Coronary artery (tissue), 2 donors: ENCODE measurements at places on chromosomes 13 and 19.

- DNase-seq = no peak
Observed at GRCh38 chr19:49727217-49728030, 35.7 kb downstream of the TSKS start.

- no peak for DNase-seq
Observed at GRCh38 chr13:71252184-71252704, 614.8 kb downstream of the DACH1 start.

GRCh38 chr19:43743059-43743458 lies 11.7 kb downstream of the SMG9 start:
- no peak for DNase-seq

GRCh38 chr19:4732680-4733114 lies 9.1 kb upstream of the DPP9 start:
- DNase-seq = no peak

DNA sequence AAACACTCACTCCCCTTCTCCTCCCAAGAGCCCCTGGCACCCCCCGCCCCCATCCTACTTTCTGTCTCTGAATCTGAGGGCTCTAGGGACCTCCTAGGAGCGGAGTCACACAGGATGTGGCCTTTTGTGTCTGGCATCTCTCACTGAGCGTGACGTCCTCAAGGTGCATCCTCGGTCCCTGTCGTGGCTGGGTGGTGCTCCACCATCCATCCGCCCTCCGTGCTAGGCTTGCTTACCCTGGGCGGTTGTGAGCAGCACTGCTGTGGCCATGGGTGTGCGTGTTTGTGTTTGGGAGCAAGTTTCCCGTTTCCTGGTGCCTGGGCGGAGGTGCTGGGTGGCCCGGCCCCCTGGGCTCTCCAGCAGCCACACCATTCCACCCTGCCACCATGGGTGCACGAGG lies 12.2 kb downstream of the PLEKHJ1 start:
- no peak for DNase-seq

DNA sequence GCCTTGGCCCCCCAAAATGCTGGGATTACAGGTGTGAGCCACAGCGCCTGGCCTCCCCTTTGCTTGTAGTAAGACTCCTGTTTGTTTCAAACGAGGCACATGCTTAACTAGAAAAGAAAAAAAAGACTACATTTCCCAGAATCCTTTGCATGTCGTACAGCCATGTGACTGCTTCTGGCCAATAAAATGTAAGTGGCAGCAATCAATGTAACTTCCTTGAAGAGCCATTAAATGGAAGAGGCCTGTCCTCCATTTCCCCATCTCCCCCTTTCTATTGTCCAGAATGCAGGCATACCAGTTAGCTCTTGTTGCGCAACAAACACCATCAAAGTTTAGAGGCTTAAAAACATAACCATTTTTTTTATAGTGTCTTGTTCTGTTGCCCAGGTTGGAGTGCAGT lies 10.4 kb upstream of the GPR32 start:
- DNase-seq = no peak

GRCh38 chr19:52527956-52528351 lies 486 bp downstream of the ZNF808 start:
- DNase-seq = no peak

DNA sequence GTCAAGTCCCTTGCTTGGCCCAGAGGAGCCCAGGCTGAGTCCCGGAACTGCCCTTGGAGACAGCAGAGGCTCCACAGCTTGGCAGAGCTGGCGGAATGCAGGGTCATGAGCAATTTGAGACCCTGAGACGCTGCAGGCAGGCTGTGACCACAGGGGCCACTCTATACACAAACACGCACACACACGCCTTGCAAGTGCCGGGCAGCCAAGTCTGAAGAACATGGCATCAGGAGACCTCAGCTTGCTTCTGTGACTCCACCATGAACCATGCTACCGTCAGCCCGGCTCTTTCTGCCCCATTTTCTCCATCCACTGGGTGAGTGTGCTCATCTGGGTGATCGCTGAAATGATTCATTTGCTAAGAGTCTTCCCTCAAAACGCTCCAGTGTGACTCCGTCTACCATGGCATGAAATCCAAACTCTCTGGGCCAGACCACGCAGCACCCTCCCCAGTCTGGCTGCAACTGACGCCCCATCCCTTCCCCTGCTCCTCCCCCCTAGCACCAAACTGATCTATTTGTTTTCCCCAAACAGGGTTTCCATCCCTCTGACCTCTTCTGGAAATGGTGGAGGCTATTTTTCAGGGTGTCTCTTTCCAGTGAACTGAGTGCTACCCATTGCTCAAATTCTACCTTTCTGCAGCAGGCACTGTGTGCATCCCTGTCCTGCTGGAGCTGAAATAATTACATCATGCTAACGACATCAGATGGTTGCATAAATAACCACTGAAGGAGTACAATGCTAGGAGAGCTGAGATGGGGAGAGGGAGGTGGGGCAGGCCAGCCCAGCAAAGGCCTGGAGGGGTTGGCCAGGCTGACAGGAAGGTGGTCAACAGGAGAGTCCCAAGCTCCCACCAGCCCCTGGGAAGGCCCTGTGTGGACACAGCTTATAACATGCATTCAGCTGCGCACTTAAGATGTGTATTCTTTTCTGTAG lies 3.1 kb downstream of the CARS2 start:
- no peak for DNase-seq

GRCh38 chr13:30915691-30916541 lies 9.8 kb downstream of the MEDAG start:
- no peak for DNase-seq

DNA sequence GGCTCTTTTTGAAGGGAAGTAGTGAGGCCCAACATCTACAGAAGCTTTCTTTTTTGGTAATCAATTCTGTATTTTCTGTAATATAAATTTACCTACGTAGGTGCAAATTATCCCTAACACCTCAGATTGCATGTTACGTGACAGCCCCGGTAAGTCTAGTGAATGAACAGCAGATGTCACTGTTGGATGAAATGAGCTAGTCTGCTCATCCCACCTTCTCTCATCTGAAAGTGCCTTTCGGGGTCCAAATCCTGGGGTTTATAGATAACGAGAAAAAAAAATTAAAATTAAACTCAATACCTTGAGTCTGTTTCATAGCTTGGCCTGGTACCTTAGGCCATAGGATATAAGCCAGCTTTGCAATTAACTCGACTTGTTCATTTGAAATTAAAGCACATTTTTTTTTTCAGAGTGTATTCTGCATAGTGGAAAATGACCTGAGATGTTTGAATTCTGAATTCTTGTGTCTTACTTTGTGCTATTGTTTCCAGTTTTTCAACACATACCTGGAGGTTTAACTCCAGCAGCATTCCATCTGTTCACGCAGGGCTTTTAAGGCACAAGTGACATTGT lies 548.2 kb downstream of the GPC5 start:
- DNase-seq = no peak

- DNase-seq = no peak
Observed at GRCh38 chr19:3987619-3988371, 2.5 kb upstream of the EEF2 start.

DNA sequence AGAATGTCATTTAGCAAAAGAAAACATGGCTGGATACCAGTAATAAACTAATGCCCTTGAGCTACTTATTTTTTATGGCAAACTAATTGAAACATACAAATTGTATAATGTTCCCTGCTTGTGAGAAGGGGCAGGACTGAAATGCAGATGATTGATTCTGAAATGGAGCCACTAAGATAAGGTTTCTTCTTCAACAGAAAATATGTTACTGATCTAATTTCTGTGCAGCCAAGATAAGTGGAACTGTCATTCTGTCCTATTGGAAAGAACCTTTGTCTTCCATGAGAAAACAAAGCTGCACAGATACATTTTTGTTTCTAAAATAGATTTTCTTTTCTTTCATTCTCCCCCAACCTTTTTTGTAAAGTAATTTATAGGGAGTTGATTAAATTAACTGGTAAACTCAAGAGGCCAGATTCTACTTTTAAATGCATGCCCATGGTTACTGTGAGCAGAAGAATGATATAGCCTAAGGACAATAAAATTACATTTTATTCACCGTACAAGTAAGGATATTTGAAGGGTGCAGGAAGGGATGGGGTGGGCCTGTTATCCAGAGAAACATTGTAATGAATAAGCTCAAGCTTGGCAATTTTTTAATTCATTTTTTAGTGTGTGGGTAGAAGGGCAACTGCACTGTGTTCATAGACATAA lies 39.9 kb downstream of the STARD13 start:
- no peak for DNase-seq

DNA sequence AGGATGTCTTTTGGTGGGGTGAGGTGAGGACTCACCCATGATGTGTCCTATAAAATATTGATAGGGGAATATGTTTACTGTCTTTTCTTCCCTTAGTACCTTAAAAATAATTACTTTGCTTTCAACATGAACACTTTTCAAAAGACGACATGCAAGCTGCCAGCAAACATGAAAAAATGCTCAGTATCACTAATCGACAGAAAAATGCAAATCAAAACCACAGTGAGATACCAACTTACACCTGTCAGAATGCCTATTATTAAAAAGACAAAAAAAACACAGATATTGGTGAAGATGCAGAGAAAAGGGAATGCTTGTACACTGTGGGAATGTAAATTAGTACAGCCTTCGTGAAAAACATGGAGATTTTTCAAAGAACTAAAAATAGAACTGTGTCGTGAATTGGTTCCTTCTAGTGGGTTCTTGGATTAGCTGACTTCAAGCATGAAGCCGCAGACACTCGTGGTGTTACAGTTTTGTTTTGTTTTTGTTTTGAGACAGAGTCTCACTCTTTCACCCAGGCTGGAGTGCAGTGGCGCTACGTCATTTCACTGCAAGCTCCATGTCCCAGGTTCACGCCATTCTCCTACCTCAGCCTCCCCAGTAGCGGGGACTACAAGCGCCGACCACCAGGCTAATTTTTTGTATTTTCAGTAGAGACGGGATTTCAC lies 160.9 kb downstream of the FGF9 start:
- no peak for DNase-seq

- DNase-seq = no peak
Observed at GRCh38 chr19:52961981-52962380, 700 bp downstream of the ZNF816 start.

- DNase-seq = no peak
Observed at GRCh38 chr19:41917676-41918075, 10.6 kb downstream of the ERFL start.

GRCh38 chr13:106083620-106084350 lies 451.7 kb downstream of the EFNB2 start:
- no peak for DNase-seq

GRCh38 chr19:45616704-45617017 lies 14.6 kb upstream of the GPR4 start:
- no peak for DNase-seq

GRCh38 chr19:53594811-53595509 lies 36.8 kb upstream of the DPRX start:
- DNase-seq = no peak

DNA sequence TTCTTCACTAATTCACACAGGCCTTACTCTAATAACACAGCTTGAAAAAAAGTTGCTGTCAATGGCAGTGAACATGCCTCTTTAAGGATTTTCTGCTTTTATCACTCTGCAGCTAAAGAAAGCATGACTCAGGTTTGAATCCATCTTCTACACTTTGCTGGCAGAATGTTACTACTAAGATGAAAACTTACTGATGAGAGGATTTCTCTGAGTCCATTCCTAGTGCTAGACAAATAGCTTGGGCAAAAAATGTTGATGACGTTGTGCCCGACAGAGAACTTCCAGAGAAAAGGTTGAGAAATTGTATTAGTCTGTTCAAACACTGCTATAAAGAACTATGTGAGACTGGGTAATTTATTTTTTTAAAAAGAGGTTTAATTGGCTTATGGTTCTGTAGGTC lies 572.0 kb downstream of the IRS2 start:
- DNase-seq = no peak

GRCh38 chr19:19505669-19506326 lies 9.6 kb downstream of the TSSK6 start:
- no peak for DNase-seq

DNA sequence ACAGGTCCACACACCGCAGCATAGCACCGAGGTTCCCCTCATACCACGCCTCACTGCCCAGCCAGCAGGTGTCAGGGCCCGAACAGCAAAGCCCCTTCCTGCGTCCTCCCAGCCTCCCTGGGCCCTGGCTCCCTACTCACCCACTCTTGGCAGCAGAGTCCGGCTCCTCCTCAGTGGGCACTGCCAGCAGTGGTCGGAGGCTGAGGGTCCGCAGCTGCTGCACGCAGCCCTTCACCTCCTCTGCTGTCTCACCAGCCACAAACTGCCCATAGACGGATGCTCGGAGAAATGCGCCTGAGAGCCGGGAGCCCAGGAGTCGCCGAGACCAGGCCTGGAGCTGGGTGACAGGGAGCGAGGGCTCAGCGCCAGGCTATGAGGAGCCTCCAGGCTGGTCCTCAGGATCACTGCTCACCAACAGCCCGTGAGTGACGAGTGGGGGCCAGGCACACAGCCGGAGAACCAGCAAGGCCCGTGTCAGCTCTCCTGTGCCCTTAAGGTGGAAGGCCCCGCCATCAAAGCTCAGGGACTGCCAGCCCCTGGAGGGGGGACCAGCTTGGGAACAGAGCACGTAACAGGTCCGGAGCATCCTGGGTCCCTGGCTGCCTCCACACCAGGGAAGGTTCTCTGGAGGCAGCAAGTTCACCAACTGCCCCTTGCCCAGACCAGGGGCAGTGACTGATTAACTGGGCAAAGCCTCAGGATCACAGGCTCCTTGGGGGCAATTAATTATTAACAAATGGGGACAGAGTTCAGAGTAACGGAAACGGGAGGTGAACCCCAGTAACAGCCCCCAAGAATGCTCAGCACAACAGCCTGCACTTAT lies at the start of gene PRODH2:
Gene PRODH2, minus strand, starts transcription at position 626 of the 823 bp plus-strand sequence. Its CDS starts 40 bp downstream, at position 586.
- DNase-seq = no peak

GRCh38 chr19:33417751-33418150 lies 44.2 kb downstream of the CEBPG start:
- no peak for DNase-seq

GRCh38 chr13:91115776-91116175 lies 231.7 kb upstream of the MIR17HG start:
- DNase-seq = no peak

- DNase-seq = no peak
Observed at GRCh38 chr13:87356314-87356713, 314.9 kb upstream of the SLITRK5 start.

DNA sequence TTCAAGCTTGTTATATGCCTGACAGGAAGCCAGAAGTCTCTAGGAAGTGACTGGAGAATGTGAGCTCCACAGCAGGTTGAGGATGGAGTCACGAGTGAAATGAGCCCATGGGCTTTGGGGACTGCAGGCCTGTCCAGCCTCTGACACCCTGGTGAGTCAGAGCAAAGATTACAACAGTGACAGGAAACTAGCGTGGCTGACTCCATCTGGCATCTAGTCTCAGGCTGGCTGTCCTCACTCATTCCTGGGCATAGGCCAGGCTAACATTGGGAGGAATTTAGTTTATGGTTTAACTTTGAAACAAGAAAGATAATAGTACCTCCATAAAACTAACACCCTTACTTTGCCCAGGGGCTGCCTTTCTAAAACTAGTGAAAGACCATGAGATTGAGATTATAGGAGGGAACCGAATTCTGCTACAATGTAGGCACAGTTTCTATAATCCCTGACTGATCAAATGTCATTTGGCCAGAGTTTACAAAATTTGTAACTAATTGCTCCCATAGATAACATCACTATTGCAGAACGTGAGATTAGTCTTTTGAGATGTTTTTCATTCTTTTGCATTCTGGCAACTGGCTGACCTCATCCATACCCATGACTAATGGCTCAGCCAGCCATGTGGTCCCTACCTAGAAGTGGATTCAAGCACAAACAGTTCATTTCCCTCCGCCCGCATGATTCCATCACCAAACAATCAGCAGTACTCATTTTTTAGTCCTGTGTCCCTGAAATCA lies 28.4 kb downstream of the PSG1 start:
- DNase-seq = no peak

GRCh38 chr13:31775148-31775547 lies 35.8 kb downstream of the RXFP2 start:
- no peak for DNase-seq

- no peak for DNase-seq
Observed at GRCh38 chr19:9883231-9883758, 48.2 kb downstream of the PIN1 start.

- DNase-seq = no peak
Observed at GRCh38 chr13:73715114-73715910, 418.9 kb downstream of the KLF12 start.
